Right cardiac atrium (tissue), 5 donors: ENCODE measurements at places on chromosomes 12 and 14. TPM values are rescaled to one million over a fixed set of nuclear protein-coding genes. Genes with fewer than 3 reads are reported as not detected.

- no peak for DNase-seq
These were observed 34.5 kb downstream of the FBRSL1 start for GRCh38 chr12:132524405-132524804.

GRCh38 chr12:116150001-116150400, 127.5 kb downstream of the MED13L start:
- DNase-seq: no peak

- no peak for DNase-seq
These were observed 20.5 kb downstream of the BRAP start for GRCh38 chr12:111664961-111665865.

Gene BMAL2
- total RNA-seq: 1.9 TPM

Gene VDR
- 0.93 TPM for total RNA-seq

DNA sequence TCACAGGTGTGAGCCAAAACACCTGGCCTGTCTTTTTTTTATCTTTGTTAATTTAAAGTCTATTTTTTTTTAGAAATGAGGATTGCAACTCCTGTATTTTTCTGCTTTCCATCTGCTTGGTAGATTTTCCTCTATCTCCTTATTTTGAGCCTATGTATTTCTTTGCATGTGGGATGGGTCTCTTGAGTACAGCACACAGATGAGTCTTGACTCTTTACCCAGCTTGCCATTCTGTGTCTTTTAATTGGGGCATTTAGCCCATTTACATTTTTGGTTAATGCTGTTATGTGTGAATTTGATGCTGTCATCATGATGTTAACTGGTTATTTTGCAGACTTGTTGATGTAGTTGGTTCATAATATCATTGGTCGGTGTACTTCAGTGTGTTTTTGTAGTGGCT, 317.4 kb downstream of the IPO8 start:
- DNase-seq: no peak

- no peak for DNase-seq
These were observed 106.7 kb downstream of the TMEM30B start for GRCh38 chr14:61174441-61174891.

- DNase-seq: no peak
These were observed 64.7 kb upstream of the CISTR start for GRCh38 chr12:53816360-53817020.

GRCh38 chr14:105180592-105181548, at the start of gene NUDT14:
Gene NUDT14 (minus strand): TSS chr14:105181312. CDS start chr14:105181209, 103 bp downstream.
- DNase-seq: peak; percentile 87

- DNase-seq: no peak
These were observed 28.5 kb downstream of the ACTR6 start for GRCh38 chr12:100229036-100229635.

GRCh38 chr12:72075401-72075800, 136.8 kb downstream of the TPH2 start:
- DNase-seq: no peak

DNA sequence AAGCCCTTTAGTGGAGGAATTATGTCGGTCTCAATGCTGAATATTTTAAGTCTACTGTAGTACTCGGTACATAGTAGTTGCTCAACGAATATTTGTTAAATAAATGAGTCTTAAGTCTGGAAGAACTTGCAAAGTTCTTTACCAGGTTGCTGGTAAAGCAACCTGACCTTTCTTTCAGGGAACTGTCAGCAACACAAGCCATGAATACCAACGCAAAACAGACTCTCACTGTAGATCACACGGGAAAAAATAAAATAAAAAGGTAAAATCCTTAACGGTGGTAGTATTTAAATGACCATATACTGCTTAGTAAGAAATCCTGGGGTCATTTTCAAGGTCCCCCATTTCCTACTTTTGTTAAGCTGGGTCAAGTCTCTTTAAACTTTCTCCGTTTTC, 447 bp upstream of the NUBPL start:
- no peak for DNase-seq

DNA sequence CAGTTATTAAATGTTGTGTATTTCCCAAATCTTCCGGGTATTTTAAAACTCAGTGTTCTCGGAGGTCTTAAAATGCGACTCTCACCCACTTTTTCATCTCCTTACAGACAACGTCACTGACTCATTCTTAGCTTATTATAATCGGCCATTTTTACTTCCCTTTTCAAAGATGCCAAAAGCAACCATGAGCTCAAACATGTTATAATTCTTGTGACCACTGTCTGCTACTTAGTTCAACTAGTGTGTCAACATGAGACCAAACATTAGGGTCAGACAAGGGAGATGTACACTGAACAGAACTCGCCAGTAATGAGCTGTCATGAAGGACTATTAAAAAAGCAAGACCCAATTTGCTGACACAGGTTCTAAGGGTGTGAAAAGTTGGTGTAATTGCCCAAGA, 4.2 kb upstream of the GRIP1 start:
- no peak for DNase-seq

- DNase-seq: no peak
These were observed 22.8 kb upstream of the OASL start for GRCh38 chr12:121061831-121062230.
